ENCODE measurements at places on chromosomes 5 and 9.

- no peak for DNase-seq
These were observed 51.6 kb downstream of the ALG2 start for GRCh38 chr9:99169982-99170761.

GRCh38 chr5:129063483-129064113 is 31.0 kb upstream of the ISOC1 start:
- DNase-seq, result no peak

DNA sequence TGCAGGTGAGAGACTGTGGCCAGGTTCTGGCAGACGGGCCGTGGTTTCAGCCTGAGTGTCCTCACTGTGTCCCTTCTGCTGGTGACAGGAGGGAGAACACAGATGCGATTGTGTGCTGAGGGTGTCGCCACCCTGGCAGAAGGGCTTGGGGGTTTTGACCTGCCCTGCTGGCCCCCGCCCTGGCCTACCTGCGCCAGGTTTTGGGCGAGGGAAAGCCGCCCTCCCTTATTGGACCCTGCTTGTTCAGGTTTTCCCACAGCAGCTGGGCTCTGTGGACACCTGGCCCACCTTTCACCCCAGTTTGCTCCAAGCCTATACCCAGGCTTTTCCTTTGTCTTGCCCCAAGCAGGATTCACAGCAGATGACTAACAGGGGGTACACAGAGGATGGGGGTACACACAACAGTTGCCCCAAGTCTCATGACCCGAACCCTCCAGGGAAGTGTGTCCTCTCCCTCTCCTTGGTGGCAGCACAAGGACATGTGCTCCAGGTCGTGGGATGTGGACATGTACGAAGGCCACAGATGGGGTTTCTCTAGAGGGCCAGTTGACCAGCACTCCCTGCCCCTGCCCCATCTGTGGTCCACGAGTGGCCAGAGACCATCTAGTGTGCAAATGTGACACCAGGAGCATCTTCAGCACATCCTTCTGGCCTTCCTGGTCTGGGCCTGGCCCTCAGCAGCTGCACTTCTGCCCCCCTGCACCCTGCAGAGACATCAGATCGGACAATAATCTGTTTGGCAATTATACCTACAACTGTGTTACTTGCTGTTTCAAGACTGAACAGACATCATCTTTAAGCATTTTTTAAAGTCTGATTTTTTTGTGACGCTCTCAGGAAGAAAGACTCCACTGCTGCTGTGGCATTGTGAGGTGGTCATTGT is 265.8 kb upstream of the IRX4 start:
- DNase-seq, result no peak

DNA sequence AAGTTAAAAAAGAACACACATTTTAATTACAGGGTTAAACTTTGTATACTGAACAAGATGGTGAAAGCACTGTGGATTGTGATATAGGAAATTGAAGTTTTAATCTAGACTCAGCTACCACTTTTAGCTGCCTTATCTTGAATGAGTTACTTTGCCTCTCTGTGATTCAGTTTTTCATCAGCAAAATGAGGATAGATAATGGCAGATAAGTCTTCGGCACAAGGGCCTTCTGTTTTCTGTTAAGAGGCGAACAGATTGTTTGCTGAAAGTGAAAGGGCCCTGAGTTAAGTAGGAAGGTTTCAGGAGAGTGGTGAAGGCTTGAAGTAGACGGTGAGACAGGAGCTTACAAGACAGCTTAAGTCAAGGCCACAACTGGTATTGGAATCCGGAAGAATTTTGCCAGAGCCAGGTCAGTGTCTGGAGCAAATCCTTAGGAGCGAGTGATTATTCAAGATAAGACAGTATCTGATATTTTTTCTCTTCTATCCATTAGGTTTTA is 7.8 kb downstream of the RARS1 start:
- no peak for DNase-seq

DNA sequence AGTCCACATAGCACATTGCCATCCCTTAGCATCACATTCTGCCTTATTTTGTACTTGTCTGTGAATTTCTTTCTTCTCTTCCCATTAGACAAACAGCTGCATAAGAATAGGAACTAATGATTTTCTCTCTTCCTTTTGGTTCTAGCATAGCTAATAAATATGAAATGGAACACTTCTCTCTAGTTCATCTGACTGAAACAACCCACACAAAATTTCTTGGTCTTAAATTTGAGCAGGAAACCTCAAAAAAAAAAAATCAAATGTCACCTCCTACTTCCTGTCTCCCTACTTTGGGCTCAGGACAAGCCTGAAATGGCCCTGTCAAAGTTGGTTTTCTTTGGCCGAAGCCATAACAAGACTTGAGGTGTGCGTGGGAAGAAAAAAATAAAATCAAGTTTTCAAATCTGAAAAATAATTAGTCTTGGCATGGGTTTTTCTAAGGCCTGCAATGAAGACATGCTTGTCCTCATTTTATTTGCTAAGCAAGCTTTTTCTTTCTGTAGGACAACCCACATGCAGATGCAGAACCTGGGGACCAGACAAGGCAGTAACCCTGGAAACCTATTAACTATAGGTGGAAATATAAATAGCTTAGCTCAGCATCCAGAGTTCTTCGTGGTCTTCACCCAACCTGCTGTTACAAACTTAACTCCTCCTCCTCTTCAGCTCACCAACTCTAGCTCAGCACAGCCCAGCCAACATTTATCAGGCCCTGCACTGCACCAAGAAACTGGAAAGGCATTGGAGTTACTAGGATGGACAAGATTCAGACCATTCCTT is 523.5 kb upstream of the KLF4 start:
- no peak for DNase-seq

GRCh38 chr9:137828527-137829259 is 48.9 kb upstream of the CACNA1B start:
- DNase-seq, result no peak

DNA sequence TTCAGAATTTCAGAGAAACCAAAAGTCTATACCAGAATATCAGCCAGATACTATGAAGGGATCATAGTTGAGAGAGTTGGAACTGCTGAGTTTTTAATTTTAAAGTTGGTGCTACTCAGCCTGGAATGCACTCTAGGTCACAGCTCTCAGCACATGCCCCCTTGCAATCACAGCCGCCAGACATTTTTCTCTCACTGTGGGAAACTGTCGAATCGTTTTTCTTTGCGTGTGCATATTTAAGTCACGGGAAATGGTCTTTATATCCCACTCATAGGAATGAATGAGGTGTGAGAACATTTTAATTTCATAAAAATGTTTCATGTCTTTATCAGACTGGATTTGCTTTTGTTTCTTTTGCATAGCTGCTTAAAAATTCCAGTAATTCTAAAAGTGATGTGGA is 12.2 kb upstream of the SPDL1 start:
- no peak for DNase-seq

DNA sequence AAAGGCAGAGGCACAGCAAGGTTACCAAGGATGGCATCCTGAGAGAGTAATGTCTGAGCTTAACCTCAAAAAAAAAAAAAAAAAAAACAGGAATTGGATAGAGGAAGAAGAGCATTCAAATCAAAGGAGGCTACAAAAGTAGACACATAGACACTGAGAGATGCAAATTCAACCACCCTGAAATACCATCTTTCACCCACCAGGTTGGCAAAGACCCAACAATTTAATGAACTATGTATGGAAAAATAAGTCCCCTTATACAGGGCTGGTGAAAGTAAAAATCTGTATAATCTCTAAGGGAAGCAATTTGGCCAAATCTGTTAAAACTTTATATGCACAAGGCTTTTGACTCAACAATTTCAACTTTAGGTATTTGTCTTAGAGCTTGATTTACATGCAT is 4.9 kb downstream of the NADK2 start:
- no peak for DNase-seq

DNA sequence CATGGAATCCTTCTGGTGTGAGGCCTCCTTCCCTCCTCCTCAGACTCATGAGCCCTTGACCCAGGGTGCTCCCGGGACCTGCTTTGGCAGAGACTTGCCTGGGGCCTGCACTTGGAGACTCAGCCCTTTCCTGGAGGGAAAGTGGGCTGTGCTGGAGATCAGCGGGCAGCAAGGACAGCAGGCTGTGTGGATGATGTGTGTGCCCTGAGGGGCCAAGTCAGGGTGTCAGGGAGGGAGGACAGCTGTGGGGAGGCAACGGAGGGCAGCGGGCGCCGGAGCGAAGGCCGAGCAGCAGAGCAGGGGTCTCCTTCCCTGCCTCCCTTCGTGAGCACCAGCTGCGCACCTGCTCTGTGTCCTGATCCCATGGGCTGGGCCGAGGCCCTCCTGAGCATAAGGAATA is 6.1 kb upstream of the CSF2 start:
- no peak for DNase-seq

- DNase-seq, result no peak
These were observed at the start of gene SH3PXD2B for GRCh38 chr5:172454358-172455086. SH3PXD2B (minus strand) TSS chr5:172454525; CDS start chr5:172454352, 173 bp downstream.

GRCh38 chr5:116703328-116703727 is 128.7 kb upstream of the SEMA6A start:
- DNase-seq, result no peak

- DNase-seq, result no peak
These were observed 27.0 kb downstream of the POU4F3 start for GRCh38 chr5:146365618-146366017.

- no peak for DNase-seq
These were observed 102.1 kb upstream of the RANBP3L start for GRCh38 chr5:36403632-36404311.

GRCh38 chr5:102794047-102794446 is 38.9 kb downstream of the PAM start:
- DNase-seq, result no peak

GRCh38 chr9:102986425-102986824 is 8.7 kb upstream of the CYLC2 start:
- no peak for DNase-seq

DNA sequence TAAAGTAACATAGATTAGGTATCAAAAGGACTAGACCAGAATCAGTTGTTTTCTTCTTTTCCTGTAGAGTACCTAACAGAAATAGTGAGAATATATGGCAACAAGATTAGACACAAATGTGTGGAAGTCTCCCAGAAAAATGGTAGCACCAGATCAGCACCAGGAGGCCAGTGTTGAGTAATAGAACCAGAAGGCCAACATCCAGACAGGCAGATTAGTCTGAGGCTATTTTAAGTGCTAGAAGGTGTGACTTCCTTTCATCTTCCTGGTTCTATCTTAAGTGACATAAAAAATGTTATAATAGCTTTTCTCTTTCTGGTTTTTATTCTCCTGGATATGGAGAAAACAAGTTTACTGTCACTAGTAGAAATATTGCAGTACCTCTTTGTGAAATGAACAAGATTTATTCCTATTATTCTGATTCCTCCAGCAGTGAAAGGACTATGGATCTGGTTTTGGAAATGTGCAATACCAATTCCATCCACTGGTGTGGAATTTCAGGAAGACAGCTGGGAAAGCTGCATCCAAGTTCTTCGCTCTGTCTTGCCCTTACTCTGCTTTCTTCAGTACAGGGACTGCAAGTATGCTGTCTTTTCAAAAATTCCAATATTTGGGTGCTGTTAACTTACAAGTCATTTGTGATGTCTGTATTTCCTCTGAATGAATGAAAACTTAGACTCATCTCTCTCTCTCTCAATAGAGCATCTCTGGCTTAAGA is 39.1 kb downstream of the SHLD3 start:
- no peak for DNase-seq

DNA sequence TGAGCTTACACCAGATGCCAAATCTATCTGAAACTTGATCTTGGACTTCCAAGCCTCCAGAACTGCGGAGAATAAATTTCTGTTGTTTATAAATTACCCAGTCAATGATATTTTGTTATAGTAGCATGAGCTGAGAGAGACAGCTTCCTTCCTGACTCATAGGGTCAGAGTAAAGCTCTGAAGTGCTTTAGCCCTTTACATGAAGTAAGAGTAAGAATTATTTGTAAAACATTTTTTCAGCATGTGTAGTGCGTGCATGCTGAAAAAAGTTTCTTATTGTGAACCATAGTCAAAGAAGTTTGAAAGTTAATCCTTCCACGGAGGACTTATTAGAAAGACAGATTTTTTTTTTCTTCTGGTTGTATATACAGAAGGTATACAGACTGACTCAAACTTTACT is 172.4 kb downstream of the DMRT2 start:
- no peak for DNase-seq

DNA sequence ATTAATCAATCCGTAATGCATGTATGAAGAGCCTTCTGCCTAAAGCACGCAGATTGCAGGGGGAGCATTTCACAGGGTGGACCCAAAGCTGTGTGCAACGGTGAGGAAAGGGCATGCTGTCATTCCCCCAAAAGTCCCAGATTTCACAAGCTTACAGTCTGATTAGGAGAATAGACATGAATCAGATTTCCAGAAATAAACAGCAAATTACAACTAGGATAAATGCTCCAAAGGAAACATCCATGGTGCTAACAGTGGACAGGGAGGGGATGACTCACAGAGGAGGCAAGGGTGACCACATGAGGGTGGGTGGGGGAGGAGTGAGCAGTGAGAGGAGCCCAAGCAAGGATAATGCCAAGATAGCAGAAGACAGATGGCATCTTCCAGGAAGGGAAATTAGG is 258.4 kb upstream of the TAS2R1 start:
- DNase-seq, result no peak

- no peak for DNase-seq
These were observed 617 bp downstream of the SLC9A3 start for GRCh38 chr5:523441-524222.

DNA sequence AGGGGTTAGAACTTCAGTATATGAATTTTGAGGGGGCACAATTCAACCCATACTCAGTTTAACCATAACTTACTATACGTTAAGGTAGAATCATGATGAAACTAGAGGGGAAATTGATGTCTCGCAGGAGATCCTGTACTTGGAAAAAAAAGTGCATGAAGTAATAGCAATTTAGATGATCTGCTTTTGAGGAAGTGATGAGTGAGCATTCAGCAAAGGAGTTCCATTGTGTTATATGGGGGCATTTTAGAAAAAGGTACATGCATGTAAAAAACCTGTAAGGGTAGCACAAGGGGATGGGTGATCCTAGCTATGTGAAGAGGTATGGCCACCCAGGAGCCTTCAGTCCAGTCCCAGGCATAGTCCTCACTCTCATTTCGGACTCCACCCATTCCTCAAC is 14.8 kb upstream of the TMC1 start:
- DNase-seq, result no peak

DNA sequence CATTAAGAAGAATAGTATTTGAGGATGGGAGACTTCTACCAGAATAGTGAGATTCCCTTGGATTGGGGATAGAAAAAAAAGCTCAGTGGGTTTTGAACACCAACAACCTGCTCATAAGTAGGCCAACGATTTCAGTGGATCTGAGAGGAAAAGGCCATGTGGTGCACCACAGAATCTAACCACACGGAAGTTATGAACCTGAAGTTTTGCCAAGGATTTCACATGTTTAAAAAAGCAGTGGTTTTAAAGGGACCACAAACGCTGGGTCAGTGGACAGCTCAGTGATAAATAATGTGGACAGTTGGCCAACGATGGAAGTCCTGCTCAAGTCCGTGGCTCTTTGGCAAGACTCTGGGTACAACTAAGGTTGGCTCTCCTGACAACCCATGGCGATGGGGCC is 107.2 kb upstream of the TXNDC8 start:
- no peak for DNase-seq
